T-helper 1 cell (primary cell): ENCODE measurements at places on chromosomes 12 and 14.

- DNase-seq: no peak
These were observed 287.5 kb downstream of the DUSP6 start for GRCh38 chr12:89064780-89065179.

DNA sequence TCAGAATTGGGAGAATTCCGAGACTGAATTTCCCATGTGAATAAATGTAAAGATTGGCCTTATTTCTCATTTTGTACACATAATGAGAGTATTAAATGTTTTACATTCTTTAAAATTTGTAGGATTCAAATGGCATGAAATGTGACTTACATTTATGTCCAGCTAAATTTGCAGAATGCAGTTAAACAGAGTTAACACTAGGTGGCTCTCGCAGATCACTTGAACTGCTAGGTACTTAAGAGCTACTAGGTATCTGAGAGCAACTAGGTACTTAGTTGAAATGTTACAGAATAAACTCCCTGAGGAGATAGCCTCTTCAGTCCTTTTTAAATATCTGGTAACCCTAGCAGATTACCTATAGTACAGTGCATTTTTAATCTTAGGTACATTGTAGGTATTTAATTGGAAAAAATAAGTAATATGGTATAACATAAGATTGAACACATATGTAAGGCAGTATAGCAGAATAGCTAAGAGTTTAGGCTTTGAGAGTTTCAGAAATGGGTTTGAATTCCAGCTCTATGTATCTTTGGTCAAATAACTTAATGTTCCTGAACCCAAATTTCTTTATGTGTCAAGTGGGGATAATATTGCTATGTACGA is 73.8 kb downstream of the KIAA0586 start:
- DNase-seq: no peak

DNA sequence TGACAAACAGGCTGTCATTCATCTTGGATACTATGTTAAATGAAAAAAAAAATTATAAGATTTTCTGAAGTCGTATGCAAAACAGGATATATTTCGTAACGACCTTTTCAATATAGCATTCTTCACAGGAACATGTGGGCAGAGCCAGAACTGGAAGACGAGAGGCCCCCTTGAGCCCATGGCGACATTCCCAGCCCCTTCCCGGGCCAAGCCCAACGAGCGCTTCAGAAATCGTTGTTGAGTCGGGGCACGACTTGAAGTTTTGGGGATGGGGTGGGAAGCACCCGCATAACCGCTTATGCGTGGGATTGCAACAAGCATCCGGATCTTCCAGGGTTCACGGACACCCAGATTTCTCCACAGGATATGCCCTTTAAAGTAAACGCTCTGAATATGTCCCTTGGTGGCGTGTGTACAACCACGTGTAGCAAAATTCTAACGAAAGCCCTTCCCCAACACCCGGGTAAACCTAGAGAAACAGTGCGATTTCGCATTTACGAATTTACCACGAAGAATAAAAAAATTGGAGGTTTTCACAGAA is 736 bp downstream of the C14orf39 start:
- no peak for DNase-seq

GRCh38 chr12:117313926-117314325 is 47.5 kb downstream of the NOS1 start:
- DNase-seq: no peak
